Activated CD4-positive, alpha-beta T cell treated with anti-CD3 and anti-CD28 coated beads, Interleukin-2, Interleukin-6, amounts not matched to agents 100 ng/mL and 50 ng/mL, durations not matched to agents 16 hours and 8 hours (primary cell): ENCODE measurements at places on chromosomes 3 and 15.

- DNase-seq: no peak
Observed at GRCh38 chr3:175070946-175071345, 211.8 kb downstream of the NAALADL2 start.

DNA sequence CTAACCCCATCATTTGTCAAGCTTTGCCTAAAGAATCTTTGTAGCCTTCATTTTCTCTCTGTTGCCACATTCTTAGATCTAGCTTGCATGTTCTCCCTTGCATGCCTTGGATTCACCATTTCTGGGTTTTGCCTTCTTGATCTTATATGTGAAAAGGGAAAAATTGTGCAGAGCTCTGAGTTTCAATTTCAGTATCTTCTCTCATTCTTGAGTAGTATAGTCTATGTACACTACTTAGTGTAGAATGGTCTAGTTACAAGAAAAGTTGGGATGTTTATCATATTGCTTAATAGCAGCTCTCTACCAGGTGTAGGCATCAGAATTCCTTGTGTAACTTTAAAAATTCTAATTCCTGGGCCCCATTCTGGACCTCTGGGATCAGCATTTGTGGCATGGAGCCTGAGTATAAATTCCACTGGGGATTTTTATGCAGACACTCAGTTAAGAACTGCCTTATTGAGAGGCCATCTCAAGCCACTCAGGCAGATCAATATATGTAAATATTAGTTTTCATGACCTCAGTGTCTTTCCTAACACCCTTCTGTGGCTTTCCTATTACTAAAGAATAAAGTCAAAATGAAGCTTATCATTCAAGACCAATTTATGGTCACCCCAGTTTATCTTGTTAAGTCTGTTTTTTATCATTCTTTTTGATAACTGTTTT lies 23.4 kb downstream of the GTF2E1 start:
- DNase-seq: no peak

DNA sequence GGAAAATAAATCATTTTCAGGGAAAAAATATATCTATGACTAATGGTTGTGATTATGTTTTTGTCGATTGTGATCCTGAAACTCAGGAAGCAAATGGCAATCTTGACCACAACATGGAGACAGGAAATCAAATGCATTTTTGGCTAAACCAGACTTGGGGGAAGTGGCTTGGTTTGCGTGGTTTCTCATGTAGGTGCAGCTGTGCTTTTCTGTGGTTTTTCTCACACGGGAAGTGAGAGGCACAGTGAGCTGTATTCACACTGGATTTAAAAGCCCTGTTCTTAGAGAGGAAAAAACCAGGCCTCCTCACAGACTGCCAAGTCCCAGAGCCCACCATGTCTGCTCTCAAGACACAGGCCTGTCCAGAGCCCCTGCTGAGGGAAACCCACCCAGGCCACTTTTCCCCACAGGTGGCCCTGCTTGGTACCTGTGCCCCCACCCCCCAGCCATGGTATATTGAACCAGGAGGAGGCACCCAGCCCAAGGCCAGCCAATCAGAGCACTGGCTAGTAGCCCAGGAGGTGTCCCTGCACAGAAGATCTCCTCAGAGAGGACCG lies 46.1 kb downstream of the BTD start:
- DNase-seq: peak; percentile 90

- DNase-seq: no peak
Observed at GRCh38 chr15:68440136-68440535, 8.2 kb upstream of the ITGA11 start.

- DNase-seq: no peak
Observed at GRCh38 chr3:155996882-155997281, 123.5 kb upstream of the KCNAB1 start.

DNA sequence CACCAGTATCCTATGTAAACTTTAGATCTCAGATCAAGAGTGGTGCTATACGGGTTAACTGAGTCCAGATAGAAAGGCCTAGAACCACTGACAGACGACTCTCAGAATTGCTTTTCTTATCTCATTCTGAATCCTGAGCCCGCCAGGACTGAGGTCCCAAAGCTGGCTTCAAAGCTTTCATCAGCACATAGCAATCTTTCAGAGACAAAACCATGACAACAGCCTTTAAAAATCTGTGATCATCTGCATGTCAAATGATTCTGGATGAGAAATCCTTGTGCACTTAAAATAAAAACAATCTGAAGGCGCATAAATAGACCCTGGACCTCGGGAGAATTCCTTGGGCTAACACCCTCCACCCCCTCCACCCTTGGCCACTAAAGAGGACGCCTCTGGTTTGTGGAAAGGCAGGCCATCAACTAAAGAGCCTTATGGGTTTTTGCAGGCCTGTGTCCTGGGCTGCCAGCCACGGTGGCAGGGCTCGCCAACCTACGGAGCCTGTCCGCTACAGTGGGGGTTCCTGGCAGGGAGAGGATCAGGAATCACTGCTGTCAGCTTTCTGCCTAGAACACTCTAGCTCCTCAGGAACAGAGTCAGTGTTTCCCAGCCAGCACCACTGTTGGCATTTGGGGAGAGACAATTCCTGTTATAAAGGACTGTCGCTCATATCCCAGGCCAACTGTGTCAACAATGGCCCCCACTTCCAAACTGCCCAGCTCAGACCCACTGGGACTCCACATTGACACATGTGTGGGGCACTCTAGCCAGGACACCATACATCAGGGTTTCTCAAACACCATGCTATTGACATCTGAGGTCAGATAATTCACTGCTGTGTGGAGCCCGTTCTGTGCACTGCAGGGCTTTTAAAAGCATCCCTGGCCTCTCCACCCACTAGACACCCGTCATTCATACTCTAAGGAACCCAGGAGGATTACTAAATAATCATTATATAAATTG lies 20.2 kb downstream of the TLE3 start:
- DNase-seq: no peak

DNA sequence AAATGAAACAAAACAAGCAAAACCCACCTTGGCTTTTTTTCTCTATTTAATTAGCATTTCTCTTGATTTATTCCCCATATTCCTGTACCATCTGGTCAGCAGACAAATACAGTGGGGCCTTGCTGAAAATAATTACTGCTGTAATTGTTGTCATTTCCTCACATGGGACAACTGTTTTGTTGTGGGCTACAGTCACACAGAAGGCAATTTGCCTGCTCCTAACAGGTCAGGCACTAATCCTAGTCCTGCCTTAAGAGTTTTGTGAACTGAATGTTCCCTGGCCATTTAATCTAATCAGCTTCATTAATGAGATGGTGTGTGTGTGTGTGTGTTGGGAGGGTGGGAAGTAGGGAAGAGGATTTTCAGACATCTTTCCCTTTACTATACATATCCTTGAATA lies 11.6 kb downstream of the TRPC1 start:
- DNase-seq: no peak

DNA sequence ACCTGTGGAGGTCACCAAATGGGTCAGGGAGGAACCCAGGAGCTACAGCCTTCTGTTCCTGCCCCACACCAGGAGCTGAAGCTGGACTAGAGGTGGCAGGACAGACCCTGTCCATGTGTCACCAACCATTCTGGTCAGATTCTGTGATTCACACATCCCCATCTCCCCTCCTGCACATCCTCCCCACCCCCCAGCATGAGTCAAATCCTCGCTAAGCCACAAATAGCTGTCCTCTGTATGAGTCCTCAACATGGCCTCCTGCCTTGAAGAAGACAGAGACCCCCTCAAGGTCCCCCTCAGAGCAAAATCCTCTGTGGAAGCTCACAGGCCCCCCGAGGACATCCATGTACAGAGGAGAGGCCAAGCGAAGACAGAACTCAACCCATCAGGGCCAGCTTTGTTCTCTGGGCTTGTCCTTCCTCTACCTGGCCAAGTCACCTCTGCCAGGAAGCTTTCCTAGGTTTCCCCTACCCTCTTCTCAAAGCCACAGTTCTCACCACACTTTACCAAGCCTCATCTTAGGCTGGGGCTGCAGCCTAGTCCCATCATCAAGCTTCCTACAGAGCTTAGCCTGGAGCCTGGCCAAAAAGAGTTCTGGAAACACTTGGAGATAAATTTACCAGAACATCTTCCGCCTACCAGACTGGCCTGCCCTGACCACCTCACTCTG lies 17.1 kb downstream of the CACNA2D2 start:
- peak; percentile 12 for DNase-seq

GRCh38 chr3:124812291-124813265 lies 74.6 kb downstream of the ITGB5 start:
- peak; percentile 26 for DNase-seq

- DNase-seq: no peak
Observed at GRCh38 chr15:100901296-100901695, 17.9 kb upstream of the LRRK1 start.

DNA sequence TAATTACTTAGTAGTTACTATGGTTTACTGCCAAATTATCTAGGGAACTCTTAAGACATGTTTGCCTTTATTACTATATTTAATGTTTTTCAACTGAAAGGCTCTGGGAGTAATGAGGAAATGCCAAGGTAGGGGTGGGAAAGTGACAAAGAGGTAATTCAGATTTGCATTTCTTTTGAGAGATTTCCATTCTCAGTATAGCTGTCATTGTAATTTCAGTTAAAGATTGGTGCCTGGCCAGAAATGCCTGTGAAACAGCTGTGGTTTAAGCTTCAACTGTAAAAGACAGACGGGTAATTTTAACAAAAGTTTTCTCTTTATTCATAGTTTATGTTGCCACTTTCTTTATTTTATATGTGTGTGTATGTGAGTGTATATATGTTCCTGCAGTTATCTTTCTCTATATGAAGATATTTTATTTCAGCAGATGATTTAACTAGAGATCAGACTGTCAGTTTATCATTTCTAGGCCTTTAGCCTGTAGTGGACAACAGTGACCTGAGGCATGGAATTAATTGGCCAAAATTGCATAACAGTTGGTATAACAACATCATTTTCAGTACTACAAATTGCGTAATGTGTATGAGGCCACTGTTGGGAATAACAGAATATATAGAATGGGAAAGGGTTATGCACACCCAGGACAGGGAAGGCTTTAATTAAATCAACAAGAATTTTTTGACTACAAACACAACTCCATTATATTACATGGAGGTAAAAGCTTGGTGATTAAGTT lies 119.0 kb downstream of the BBX start:
- DNase-seq: no peak

GRCh38 chr3:134441821-134442220 lies 44.0 kb downstream of the ANAPC13 start:
- no peak for DNase-seq

DNA sequence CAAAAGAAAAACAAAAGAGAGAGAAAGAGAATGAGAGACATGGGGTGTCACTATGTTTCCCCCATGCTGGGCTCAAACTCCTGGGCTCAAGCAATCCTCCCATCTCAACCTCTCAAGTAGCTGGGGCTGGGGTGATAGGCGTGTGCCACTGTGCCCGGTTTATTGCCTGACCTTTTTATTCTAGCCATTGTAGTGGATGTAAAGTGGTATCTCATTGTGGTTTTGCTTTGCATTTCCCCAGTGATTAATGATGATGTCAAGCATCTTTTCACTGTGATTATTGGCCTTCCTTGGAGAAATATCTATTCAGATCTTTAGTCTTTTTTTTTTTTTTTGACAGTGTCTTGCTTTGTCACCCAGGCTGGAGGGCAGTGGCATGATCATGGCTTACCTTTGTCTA lies 37.7 kb upstream of the GK5 start:
- no peak for DNase-seq

GRCh38 chr3:4722103-4722502 lies 229.0 kb downstream of the ITPR1 start:
- peak; percentile 61 for DNase-seq

DNA sequence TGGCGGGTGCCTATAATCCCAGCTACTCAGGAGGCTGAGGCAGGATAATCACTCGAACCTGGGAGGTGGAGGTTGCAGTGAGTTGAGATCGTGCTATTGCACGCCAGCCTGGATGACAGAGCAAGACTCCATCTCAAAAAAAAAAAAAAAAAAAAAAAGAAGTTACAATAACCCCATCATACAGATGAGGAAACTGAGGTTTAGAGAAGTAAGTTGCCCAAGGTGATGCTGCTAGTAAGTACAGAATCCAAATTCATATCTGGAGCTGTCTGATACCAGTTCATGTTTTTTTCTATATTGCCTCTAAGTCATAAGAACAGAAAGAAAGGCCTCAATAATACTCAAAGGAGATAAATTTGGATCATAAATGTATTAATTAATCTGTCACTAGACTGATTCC lies 40.6 kb downstream of the MCF2L2 start:
- no peak for DNase-seq

GRCh38 chr3:55030938-55031337 lies 103.1 kb upstream of the LRTM1 start:
- no peak for DNase-seq

GRCh38 chr15:61151791-61152190 lies 77.3 kb downstream of the RORA start:
- DNase-seq: no peak

DNA sequence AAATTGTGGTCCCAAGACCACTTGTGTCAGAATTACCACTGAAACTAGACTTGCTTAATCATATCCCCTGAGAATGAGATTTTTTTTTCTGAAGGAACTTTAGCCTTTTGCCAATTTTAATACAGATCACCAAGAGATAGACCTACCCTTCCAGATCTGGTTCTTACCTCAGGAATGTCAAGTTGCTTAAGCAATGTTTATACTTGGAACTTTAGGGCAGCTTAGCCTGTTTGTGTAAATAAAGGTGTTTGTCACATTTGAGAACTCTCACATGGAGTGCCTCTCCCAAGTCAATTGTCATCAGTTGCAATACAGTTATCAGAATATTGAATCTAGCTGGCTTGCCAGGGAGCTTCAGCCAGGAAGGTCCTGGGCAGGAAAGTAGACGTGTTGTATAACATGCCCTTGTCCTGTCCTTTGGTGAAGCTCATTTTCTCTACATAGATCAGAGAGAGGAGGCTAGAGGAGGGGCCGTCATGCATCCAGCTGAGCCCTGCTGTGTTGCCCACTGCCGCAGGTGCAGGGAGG lies 3.9 kb downstream of the GPD1L start:
- DNase-seq: no peak

- DNase-seq: no peak
Observed at GRCh38 chr3:105409364-105409763, 42.7 kb downstream of the ALCAM start.

DNA sequence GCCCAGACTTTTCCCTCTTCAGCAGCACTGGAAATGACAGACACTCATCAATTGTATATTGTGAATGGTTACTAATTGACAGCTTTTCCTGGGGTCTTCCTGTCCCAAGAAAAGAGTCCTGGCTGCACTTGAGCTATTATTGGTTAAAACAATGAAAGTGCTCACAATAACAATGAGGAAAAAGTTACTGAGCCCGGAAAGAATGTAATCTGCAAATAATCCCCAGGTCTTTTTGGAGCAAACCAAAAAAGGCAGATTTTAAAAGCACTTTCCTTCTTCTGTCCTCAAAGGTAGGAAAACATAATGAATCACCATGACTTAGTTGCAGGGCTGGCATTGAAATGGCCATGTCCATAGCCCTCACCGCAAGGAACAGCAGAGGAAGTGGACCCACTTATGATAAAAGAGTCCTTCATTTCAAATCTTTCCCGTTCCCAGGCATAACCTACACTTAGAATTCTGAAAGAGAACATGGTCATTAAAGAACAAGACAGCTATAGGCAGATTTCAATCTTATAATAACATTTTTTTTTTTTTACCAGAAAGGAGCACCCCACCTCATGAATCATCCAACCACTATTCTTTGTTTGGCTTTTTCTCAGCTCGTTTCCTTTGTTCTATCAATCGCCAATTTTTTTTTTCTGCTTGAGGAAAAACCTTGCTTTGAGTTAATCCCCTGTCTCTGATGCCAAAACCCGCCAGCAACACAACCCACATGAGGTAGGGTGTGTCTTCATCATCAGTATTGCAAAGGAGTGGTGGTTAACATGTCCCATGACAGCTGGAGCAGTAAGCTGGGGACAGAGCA lies 35.5 kb upstream of the ATP1B3 start:
- DNase-seq: no peak
